Esophagus squamous epithelium (tissue), 5 donors: ENCODE measurements at places on chromosomes 6 and 20. TPM values are rescaled to one million over a fixed set of nuclear protein-coding genes. Genes with fewer than 3 reads are reported as not detected.
A peak's percentile ranks its signal among the peaks of the same experiment; 100 is the strongest.

- no peak overlapping the region for H3K27ac ChIP-seq
- no peak for DNase-seq
- no peaks in the 10 kb centered on the region for H3K27me3 ChIP-seq
- no peak overlapping the region for H3K4me3 ChIP-seq
Measured at GRCh38 chr20:44218446-44218845, 7.9 kb upstream of the OSER1 start.

- no peak overlapping the region for H3K27ac ChIP-seq
- no peaks in the 10 kb centered on the region for H3K4me1 ChIP-seq
- H3K27me3 ChIP-seq, result no peaks in the 10 kb centered on the region
- no peak for DNase-seq
Measured at GRCh38 chr6:126941751-126942150, 176.7 kb upstream of the RSPO3 start.

DNA sequence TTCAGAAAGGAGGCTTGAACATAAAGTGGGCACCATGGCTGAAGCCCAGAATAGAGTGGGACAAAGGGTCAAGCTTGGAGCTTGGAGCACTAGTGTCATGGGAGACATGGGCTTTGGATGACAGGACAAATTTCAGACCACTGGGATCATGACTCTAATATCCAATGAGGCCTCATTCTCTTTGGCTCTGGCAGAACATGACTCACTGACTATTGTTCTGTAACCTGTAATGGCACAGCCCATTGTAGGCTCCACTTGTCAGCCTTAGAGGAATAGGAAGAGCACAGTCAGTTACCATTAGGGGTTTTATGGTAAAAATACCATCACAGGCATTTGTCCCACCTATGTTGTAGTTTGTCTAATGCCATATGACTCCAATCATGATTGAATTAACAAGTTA is 34.0 kb upstream of the MMS22L start:
- DNase-seq, result no peak
- no peak overlapping the region for H3K4me3 ChIP-seq
- H3K4me1 ChIP-seq, result no peaks in the 10 kb centered on the region

DNA sequence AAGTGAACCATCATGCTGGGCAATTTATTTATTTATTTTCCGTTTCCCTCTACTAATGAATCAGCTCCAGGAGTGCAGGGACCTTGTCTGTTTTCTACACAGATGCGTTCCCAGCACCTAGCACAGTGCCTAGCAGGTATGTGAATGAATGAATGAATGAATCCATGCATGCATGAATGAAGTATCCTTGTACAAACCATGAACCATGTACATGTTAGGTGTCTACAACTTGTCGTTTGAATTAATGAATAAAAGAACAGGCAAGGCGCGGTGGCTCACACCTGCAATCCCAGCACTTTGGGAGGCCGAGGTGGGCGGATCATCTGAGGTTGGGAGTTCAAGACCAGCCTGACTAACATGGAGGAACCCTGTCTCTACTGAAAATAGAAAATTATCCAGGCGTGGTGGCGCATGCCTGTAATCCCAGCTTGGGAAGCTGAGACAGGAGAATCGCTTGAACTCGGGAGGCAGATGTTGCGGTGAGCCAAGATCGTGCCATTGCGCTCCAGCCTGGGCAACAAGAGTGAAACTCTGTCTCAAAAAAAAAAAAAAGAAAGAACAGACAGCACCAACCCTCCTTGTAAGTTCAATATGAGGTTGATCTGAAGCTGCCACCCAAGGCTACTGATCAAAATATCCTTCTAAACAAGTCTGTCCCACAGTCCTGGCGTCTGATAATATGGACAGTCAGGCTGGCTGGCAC is 27.3 kb upstream of the SLC9A8 start:
- no peak for DNase-seq
- no peak overlapping the region for H3K4me3 ChIP-seq
- H3K36me3 ChIP-seq, result no peaks in the 10 kb centered on the region
- no peaks in the 10 kb centered on the region for H3K27me3 ChIP-seq
- H3K27ac ChIP-seq, result no peak overlapping the region

- H3K36me3 ChIP-seq, result no peaks in the 10 kb centered on the region
- no peak overlapping the region for H3K4me3 ChIP-seq
- H3K4me1 ChIP-seq, result no peaks in the 10 kb centered on the region
- no peak overlapping the region for H3K27ac ChIP-seq
Measured at GRCh38 chr20:32924781-32925180, 66.1 kb downstream of the EFCAB8 start.

DNA sequence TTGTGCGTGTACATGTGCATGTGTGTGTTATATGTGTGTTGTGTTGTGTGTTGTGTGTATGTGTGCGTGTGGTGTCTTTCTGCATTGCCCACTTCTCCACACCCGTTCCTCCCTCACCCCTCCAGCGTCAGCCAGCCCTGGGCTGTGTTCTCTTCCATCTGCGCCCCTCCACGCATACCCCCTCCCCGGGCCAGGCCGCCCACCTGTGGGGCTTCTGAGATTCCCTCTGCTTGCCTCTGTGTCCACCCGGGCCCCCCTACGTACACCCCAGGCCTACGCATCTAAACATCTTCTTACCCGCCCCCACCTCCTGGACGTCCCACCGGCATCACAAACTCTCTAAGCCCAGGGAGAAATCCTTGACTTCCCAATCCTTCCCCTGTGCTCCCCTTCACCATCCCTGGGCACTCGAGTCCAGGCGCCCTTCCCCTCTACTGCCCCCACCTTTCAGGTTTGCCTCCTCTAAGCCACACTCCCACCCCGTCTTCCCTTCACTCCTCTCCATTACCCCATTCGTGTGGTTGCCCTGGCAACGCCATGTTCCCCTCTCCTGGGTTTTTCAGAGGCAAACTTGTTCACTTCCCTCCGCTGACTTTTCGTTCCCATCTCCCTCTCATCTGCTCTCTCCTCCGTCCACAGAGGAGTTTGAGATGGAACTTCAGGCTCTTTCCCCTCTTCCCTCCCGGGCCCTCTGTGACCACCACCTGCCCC is 81.7 kb upstream of the NNAT start:
- H3K27me3 ChIP-seq, result no peaks in the 10 kb centered on the region
- no peaks in the 10 kb centered on the region for H3K36me3 ChIP-seq
- H3K4me1 ChIP-seq, result no peaks in the 10 kb centered on the region

DNA sequence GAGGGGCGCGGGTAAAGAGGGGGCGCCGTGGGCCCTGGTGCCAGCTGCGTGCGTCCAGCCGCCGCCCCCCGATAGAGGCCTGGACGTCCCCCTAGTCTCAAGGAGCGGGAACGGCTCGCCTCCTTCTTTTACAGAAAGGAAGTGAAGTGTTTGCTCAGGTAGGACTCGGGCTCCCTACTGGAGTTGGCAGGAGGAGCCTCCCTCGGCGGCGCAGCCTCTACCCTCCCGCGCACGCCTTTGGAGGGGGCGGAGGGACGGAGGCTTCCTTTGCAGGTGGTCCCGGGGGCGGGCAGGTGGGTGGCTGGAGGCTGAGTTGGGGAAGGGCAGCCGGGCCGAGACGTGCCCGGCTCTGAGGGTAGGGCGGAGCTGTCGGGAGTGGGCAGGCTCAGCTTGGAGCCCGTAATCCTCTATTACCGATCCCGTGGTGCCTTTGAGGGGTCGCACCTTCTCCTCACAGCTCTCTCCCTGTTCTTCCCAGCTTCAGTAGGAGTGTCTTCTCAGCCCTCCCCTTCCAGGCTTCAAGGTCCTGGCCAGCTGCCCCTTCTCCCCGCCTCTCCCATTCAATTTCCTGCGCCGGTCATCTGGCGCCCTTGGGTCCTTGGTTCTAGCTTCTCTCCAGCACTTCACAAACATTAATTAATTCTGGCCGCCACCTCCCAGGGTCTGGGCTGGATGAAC is 728 bp downstream of the ITPR3 start:
- H3K4me1 ChIP-seq, result peaks cover 20% of the 10 kb centered on the region
- peak overlapping the region; percentile 96 for H3K27ac ChIP-seq
- peak overlapping the region; percentile 95 for H3K4me3 ChIP-seq

- H3K4me1 ChIP-seq, result peaks cover 5% of the 10 kb centered on the region
- no peak for DNase-seq
- H3K27me3 ChIP-seq, result no peaks in the 10 kb centered on the region
- no peaks in the 10 kb centered on the region for H3K36me3 ChIP-seq
- no peak overlapping the region for H3K4me3 ChIP-seq
- no peak overlapping the region for H3K27ac ChIP-seq
Measured at GRCh38 chr6:132333639-132334520, 67.4 kb downstream of the MOXD1 start.

PPP1R14C gene
- 9.3 TPM for total RNA-seq

KCNB1 gene
- total RNA-seq, result 0.11 TPM

SDCBP2 gene
- 150 TPM for total RNA-seq

GJA1 gene
- total RNA-seq, result 73.1 TPM
